ENCODE measurements at places on chromosomes 11 and 22.

- peak; percentile 85 for DNase-seq
Measured at GRCh38 chr22:31292236-31292989, at the start of gene PIK3IP1. Gene PIK3IP1 (minus strand): TSS chr22:31292488. CDS start chr22:31292344, 144 bp downstream.

GRCh38 chr22:29092243-29092642 is 19.4 kb downstream of the KREMEN1 start:
- DNase-seq = no peak

- DNase-seq = no peak
Measured at GRCh38 chr11:69195824-69196782, 40.4 kb downstream of the SMIM38 start.

GRCh38 chr11:117717485-117718314 is 79.3 kb downstream of the DSCAML1 start:
- no peak for DNase-seq

DNA sequence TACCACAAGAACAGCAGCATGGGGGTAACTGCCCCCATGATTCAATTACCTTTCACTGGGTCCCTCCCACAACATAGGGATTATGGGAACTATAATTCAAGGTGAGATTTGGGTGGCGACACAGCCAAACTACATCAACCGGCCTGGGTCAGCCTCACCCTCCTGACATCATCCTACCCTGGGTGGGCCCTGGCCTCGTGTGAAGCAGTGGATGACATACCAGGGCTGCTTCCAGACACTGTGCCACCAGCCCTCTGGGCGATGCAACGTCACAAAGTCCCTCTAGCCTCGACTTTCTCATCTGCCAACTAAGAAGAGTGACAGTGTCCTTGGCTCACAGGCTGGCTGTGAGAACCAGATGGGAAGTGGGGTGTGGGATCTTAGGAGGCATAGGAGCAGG is 8.7 kb upstream of the TPCN2 start:
- no peak for DNase-seq

DNA sequence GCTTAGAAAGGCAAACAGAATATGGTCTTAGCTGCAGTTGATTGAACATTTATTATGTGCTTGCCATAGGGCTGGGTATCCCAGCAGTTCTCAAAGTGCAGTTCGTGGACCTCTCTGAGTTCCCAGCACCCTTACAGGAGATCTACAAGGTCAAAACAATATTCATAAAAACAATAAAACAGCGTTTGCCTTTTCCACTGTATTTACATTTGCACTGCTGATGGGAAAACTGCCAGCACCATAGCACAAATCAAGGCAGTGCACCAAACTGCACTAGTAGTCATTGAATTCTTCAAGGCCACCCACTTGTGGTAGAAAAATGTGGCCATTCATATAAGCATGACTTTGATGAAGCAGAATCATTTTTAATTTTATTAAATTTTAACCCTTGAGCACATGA is 128.1 kb downstream of the CCDC34 start:
- DNase-seq = no peak

- DNase-seq = no peak
Measured at GRCh38 chr22:46180370-46181137, 30.2 kb downstream of the PPARA start.

DNA sequence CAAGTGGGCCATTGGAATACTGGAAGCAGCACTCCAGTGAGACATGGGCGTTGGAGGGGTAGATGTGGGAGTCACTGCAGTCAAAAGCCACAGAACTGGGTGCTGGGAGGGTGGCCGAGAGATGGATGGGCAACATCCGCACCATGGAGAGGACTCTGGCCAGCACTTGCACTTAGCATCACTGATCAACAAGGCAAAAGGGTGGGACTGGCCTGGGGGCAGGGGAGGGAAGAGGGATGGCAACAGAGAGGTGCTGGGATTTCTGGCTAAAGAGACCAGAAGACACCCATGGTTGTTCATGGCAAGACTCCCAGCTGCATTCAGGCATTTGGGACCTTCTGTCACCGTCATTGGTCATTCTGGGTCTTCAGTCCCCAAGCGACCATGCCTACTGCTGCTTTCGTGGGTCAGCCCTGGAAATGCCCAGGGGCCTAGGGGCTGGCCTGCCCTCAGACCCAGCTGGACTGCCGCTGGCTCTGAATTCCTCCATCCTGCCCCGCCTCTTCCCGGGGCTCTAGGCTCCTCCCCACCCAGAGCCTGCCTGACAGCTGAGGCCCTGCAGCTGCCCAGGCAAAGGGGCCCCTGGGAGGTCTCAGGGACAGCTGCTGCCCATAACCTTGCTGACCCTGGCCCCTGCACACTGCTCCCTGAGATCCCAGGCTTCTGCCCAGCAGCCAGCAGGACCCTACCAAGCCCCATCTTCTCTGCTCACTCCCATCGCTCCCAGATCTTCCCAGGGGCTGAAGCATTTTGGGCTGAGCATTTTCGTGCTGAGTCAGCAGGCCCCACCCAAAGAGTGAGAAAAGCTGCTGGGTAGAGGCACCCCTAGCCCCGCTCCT is 13.0 kb upstream of the CDC42EP2 start:
- DNase-seq = no peak

GRCh38 chr22:47089374-47089773 is 326.9 kb downstream of the TBC1D22A start:
- no peak for DNase-seq
